ENCODE measurements at places on chromosomes 2 and 18.

DNA sequence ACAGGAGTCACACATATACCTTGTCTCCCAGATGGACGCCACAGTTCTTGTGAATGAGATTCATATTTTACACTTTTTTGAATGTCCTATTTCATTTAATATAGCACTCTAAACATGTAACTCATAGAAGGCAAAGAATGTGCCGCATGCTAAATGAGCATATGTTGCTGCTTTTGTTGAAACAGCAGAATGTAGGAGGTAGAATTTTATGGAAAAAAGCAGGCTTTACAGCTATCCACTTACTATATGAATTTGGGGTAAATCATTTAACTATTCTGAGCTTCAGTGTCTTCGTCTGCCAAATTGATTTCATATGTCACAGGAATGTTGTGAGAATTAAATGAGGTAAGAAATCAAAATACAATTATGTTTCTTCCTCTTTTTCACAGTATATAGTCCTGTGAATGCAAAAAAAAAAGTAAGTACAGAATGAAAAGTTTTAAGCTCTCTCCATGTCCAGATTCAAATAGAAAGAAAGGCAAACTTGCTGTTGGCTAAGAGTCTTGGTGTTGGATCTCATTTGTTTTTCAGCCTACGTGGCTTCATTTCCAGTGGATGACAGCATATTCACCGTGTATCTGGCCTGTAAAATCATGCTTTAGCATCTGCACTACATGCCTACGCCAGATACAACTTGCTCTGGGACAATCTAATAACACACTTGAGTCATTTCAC lies 154.7 kb upstream of the CNTNAP5 start:
- DNase-seq: no peak

- peak; percentile 53 for DNase-seq
Measured at GRCh38 chr2:214808981-214809750, at the start of gene BARD1. TSS of gene BARD1 (minus strand) at chr2:214809683. CDS start at chr2:214809569, 114 bp downstream.

DNA sequence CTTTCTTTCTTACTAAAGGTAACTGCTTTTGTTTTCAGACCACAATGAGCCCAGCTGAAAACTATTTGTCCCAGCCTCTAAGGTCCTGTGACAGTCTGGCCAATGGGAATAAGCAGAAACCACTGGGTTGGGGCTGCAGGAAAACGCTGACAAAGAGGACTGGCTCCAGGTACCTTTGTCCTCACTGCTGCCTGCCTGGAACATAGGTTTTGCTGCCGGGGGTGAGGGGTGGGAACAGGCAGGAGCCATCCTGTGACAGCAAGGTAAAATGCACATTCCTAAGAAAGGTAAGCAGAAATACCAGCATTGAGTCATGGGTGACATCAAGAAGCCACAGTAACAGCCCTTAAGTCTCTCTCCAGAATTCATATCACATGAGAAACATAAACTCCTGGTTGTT lies 21.6 kb downstream of the PTPN2 start:
- DNase-seq: no peak

GRCh38 chr18:3402982-3403451 lies 47.0 kb upstream of the TGIF1 start:
- DNase-seq: no peak

DNA sequence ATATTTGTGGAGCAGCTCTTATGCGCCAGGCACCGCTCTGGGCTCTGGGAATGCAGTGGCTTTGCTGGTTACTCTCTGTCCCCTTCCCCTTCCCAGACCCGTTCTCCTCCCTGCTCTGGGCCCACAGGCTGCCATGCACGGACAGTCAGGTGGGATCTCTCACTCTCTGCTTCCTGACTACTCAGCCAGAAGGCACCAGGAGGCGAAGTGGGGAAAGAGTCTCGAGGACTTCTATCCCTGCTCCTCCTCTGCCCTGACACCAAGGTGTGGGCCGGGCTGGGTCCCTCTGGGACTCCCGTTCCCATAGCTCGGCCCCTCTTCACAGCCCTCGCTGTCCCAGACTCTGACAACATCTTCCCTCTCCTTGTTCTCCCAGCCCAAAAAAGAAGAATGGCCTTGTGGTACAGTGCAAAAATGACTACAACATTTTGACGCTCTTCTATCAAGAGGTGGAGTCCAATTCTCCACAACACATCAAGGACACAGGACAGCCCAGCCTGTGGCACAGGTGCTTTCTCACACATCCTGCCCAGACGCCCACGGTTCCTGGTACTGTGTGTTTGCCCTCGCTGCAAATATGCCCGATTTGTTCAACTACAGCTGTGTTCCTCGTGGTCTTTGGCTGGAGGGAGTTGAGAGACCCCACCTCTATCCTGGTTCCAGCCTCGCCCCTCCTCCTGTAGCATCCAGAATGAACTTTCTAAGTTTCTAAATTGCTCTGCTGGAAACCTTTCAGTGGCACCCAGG lies 14.0 kb upstream of the DUSP2 start:
- peak; percentile 51 for DNase-seq
